Upper lobe of right lung (tissue), 1 donor: ENCODE measurements at places on chromosomes 7 and 10.
A peak's percentile ranks its signal among the peaks of the same experiment; 100 is the strongest.

- no peaks in the 10 kb centered on the region for H3K36me3 ChIP-seq
- H3K27me3 ChIP-seq, result no peaks in the 10 kb centered on the region
- no peak overlapping the region for H3K27ac ChIP-seq
- DNase-seq, result no peak
These were observed 93.6 kb downstream of the CACNB2 start for GRCh38 chr10:18233775-18234174.

DNA sequence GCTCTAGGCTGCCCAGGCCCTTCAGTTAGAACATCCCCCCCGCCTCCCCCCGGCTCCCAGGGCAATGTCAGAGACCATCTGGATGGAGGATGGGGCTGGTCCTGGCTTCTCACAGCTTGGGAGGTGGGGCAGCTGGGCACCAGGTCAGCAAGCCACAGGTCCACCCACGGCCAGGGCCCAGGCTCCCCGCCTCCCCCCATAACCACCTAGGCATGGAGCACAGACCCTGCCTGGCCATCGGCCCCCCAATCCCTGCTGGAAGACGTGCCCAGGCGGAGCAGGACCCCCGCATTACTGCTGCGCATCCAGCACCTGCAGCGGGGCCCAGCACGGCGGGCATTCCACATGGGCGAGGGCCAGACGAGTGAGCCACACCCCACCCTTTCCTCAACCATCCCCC is 169.6 kb downstream of the ELFN1 start:
- H3K27me3 ChIP-seq, result no peaks in the 10 kb centered on the region
- H3K27ac ChIP-seq, result no peak overlapping the region
- no peak overlapping the region for H3K4me3 ChIP-seq
- no peak for DNase-seq
- no peaks in the 10 kb centered on the region for H3K4me1 ChIP-seq

GRCh38 chr7:29424984-29425309 is 138.7 kb upstream of the PRR15 start:
- no peaks in the 10 kb centered on the region for H3K27me3 ChIP-seq
- no peak for DNase-seq
- H3K4me3 ChIP-seq, result no peak overlapping the region
- no peaks in the 10 kb centered on the region for H3K4me1 ChIP-seq

- no peak for DNase-seq
- H3K27me3 ChIP-seq, result no peaks in the 10 kb centered on the region
- H3K4me3 ChIP-seq, result no peak overlapping the region
- H3K36me3 ChIP-seq, result no peaks in the 10 kb centered on the region
- no peak overlapping the region for H3K27ac ChIP-seq
- H3K4me1 ChIP-seq, result peaks cover 10% of the 10 kb centered on the region
These were observed 86.6 kb downstream of the ABLIM1 start for GRCh38 chr10:114571316-114571999.

DNA sequence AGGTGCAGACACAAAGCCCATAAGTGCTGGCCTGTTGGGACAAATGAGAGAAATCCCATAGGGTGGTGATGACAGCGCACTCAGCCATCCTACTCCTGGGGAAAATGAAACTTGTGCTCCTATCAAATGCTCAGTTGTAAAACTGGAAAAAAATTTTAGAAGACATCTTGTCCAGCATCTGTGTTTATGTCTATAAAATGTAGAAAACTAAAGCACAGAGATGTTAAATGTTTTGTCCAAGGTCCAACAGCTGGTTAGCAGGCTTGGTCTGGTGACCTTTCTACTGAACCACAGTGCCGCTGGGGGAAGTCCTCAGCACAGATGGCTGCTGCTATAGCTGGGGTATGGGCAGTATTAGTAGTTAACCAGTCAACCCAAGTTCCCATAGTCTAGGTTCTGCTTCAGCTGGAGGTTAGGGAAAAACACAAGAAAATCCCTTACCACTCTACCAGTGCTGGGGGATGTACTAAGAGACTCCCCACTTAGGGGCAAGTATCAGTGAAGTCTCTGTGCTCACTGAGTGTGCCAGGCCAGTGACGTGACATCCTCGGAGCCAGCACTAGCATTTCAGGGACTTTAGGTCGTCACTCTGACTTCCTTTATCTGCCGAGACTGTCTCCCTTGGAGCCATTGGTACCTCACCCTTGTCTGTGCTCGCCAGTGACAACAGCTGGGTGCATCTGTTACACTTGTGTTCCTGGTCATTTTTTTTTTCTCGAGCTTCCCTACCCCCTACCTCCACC is 1.9 kb downstream of the TSPAN33 start:
- H3K4me3 ChIP-seq, result no peak overlapping the region
- H3K4me1 ChIP-seq, result peaks cover 10% of the 10 kb centered on the region
- H3K36me3 ChIP-seq, result no peaks in the 10 kb centered on the region
- H3K27me3 ChIP-seq, result peaks cover 53% of the 10 kb centered on the region

GRCh38 chr10:97184971-97185325 is 811 bp downstream of the SLIT1 start:
- no peak overlapping the region for H3K27ac ChIP-seq
- peak; percentile 58 for DNase-seq
- H3K27me3 ChIP-seq, result peaks cover 47% of the 10 kb centered on the region
- no peaks in the 10 kb centered on the region for H3K36me3 ChIP-seq
- H3K4me1 ChIP-seq, result no peaks in the 10 kb centered on the region
- H3K4me3 ChIP-seq, result no peak overlapping the region

DNA sequence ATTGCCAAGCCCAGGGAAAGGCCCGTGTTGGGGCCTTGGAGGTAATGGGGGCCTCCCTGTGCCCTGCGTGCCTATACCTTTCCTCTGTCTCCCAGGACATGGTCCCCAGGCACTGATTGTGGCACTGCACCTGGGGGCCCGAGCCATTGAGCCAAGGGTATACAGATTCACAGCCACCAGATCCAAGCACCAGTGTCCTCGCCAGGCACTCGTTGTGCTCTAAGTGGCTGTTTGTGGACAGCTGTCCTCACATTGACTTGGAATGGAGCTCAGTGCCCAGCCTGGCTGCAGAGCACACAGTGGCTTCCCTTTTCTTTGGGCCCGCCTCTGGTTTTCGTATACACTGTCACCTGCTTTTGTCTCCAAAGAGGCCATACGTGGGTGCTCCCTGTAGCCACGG is 72.0 kb upstream of the BTBD16 start:
- no peaks in the 10 kb centered on the region for H3K4me1 ChIP-seq
- DNase-seq, result no peak
- no peak overlapping the region for H3K27ac ChIP-seq
- no peak overlapping the region for H3K4me3 ChIP-seq

- no peaks in the 10 kb centered on the region for H3K36me3 ChIP-seq
- no peak overlapping the region for H3K4me3 ChIP-seq
- DNase-seq, result no peak
- H3K4me1 ChIP-seq, result peaks cover 17% of the 10 kb centered on the region
These were observed 177.2 kb upstream of the RHEB start for GRCh38 chr7:151696721-151697514.

GRCh38 chr10:64465653-64466052 is 944.5 kb downstream of the REEP3 start:
- H3K27ac ChIP-seq, result no peak overlapping the region
- H3K27me3 ChIP-seq, result no peaks in the 10 kb centered on the region
- no peaks in the 10 kb centered on the region for H3K4me1 ChIP-seq
- H3K36me3 ChIP-seq, result no peaks in the 10 kb centered on the region
- H3K4me3 ChIP-seq, result no peak overlapping the region

GRCh38 chr10:97676770-97677581 is 10.1 kb downstream of the AVPI1 start:
- H3K36me3 ChIP-seq, result peaks cover 67% of the 10 kb centered on the region
- peaks cover 2% of the 10 kb centered on the region for H3K4me1 ChIP-seq
- H3K27ac ChIP-seq, result no peak overlapping the region
- no peaks in the 10 kb centered on the region for H3K27me3 ChIP-seq
- no peak for DNase-seq
- no peak overlapping the region for H3K4me3 ChIP-seq

DNA sequence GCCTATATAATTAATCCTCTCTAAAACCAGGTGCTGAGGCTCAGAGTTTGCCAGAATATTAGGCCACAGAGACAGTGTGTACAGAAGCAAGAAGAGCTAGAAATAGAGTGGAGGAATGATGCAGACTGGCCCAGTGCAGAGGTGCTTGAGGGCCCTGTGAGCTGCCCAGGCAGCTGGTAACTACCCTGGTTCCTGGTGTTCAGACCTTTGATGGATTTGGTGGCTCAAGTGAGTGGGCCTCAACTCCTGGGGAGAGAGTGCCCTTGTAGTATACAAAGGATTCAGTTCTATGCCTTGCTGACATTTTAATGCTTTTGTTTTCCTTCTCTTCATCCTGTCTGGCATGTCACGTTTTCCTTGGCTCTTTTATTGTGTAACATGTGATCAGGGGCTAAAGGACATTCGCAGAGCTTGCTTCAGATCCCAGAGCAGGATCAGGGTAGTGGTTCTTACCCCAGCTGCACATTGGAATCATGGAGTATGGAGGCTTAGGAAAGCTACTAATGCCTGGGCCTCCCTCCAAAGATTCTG is 20.0 kb downstream of the LRRC4 start:
- no peak overlapping the region for H3K4me3 ChIP-seq
- H3K27ac ChIP-seq, result no peak overlapping the region
- no peaks in the 10 kb centered on the region for H3K36me3 ChIP-seq

- H3K36me3 ChIP-seq, result no peaks in the 10 kb centered on the region
- peak overlapping the region; percentile 36 for H3K27ac ChIP-seq
- H3K4me3 ChIP-seq, result no peak overlapping the region
These were observed 134.8 kb downstream of the CUL2 start for GRCh38 chr10:34955391-34955790.

GRCh38 chr10:16652154-16652553 is 130.5 kb upstream of the C1QL3 start:
- no peak overlapping the region for H3K4me3 ChIP-seq
- no peak overlapping the region for H3K27ac ChIP-seq
- H3K4me1 ChIP-seq, result peaks cover 4% of the 10 kb centered on the region

DNA sequence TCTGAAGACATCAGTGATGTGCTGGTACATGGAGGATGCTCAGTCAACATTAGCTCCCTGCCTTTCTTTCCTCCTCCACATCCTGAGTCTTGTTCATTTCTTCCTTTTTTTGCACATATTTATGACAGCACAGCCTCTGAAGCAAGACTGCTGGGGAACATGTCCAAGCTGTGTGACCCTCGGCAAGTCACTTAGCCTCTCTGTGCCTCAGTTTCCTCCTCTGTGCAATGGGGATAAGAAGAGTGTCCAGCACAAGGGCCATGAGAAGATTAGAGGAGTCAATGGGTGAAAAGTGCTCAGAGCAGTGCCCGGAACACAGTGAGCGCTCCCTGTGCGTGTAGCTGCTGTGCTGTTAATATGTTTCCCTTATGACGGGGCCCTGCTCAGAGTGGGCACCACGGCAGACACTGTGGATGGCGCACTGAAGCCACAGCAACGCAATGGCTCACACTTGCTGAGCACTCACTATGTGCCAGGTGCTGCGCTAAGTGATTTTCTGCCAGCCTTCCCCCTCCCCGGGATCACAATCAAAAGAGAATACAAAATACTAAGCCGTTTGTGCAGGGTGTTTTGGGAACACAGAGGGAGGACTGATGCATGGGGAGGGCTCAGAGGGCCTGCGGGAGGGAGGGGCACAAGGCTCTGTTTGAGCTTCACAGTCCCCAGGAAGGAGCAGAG is 28.7 kb downstream of the ZCCHC24 start:
- peaks cover 64% of the 10 kb centered on the region for H3K4me1 ChIP-seq
- H3K4me3 ChIP-seq, result no peak overlapping the region
- no peaks in the 10 kb centered on the region for H3K27me3 ChIP-seq
- DNase-seq, result no peak
- no peaks in the 10 kb centered on the region for H3K36me3 ChIP-seq

DNA sequence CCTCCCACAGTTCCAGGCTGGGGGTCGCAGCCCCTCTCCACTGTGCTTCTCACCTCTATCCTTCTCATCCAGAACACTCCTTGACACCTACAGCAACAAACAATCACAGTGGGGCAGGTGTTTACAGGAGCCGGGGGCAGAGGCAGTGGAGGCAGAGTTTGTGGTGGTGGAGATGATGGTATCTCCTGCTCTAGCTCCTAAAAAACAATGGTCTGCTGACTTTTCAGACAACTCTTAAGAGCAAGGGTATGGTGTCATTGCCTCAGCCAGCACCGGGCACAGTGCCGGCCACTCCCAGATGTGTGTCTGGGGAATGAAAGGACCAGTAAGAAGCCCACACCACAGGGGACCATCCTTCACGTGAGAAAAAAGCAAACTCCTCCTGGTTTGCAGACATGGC is 36.3 kb upstream of the ANTXRL start:
- no peak overlapping the region for H3K27ac ChIP-seq
- no peak for DNase-seq
- no peaks in the 10 kb centered on the region for H3K36me3 ChIP-seq
- H3K4me3 ChIP-seq, result no peak overlapping the region

DNA sequence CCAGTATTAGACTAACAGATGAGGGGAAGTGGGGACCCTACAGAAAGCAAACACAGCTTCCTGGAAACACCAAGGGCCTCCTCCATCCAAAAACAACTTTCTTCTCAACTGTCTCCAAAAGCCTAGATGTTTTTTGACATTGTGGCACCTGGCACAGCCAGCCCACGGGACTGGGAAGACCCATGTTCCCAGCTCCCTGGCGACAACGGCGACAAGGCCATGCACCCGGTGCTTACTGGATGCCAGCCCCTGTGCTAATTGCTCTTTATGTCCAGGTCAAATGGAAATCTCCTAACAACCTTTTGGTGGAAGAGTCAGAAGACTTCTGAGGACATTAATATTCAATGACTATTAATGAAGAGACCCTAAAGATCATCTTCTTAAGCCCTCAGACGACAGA is 7.1 kb downstream of the FGFR2 start:
- H3K4me3 ChIP-seq, result no peak overlapping the region
- H3K27me3 ChIP-seq, result peaks cover 10% of the 10 kb centered on the region
- H3K27ac ChIP-seq, result no peak overlapping the region
- DNase-seq, result no peak

DNA sequence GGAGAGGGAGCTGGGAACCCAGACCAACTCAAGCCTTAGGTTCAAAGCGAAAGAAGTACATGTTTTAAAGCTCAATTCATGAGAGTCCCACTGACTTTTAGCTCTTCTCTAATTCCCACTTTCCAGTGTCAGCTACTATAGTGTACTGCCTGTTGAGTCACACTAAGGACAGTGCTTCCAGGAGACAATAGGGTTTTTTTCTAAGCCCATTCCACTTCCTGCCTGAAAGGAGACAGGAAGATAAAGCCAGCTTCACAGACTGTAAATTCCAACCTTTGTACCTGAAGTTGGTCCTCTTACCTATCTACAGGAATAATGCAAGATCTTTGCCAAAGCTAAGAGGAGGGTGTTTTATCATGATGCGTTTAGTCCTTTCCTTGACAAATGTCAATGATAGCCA is 4.4 kb downstream of the MSRB2 start:
- H3K4me3 ChIP-seq, result no peak overlapping the region
- peaks cover 5% of the 10 kb centered on the region for H3K36me3 ChIP-seq
- H3K27me3 ChIP-seq, result no peaks in the 10 kb centered on the region
- no peak for DNase-seq
- no peak overlapping the region for H3K27ac ChIP-seq

DNA sequence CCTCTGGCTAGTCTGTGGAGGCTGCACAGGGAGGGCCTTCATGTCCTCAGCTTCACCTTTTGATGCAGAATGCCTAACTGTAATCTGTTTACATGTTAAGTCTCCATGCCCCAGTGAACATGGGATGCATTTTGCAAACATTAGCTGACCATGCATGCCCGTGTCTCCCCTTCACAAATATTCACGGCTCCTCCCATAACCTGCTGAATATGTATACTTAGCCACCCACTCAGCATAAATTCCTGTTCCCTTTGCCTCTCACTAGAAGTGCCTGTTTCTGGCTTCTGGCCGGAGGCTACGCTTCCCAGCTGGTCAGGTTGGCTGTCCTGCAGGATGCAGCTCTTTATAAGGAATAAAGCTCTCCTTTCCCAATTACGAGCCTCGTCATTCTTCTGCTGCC is 552.7 kb downstream of the DNAJB6 start:
- DNase-seq, result peak; percentile 17
- no peaks in the 10 kb centered on the region for H3K27me3 ChIP-seq
- no peaks in the 10 kb centered on the region for H3K4me1 ChIP-seq
- H3K27ac ChIP-seq, result no peak overlapping the region
